ENCODE measurements at places on chromosomes 1 and 21.

GRCh38 chr1:231337043-231337471, 595 bp downstream of the EXOC8 start:
- DNase-seq, result no peak

- no peak for DNase-seq
Observed at GRCh38 chr1:183092350-183092749, 69.1 kb downstream of the LAMC1 start.

DNA sequence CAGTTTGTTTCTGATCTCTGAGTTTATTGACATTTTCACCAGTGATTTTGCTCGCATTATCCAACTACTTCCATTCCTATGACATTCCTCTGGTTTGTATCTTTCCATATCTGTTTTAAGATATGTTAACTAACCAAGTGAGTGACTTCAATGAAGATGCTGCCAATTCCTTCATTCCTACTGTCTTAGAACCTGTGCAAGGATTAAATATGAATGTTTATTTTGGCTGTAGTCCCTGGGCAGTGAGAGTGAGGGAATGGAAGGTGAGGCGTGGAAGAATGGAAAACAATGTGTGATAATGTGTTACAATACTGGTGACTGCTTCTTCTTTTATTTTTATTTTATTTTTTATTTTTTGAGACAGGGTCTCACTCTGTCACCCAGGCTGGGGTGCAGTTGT, 183.0 kb downstream of the SDCCAG8 start:
- DNase-seq, result no peak

DNA sequence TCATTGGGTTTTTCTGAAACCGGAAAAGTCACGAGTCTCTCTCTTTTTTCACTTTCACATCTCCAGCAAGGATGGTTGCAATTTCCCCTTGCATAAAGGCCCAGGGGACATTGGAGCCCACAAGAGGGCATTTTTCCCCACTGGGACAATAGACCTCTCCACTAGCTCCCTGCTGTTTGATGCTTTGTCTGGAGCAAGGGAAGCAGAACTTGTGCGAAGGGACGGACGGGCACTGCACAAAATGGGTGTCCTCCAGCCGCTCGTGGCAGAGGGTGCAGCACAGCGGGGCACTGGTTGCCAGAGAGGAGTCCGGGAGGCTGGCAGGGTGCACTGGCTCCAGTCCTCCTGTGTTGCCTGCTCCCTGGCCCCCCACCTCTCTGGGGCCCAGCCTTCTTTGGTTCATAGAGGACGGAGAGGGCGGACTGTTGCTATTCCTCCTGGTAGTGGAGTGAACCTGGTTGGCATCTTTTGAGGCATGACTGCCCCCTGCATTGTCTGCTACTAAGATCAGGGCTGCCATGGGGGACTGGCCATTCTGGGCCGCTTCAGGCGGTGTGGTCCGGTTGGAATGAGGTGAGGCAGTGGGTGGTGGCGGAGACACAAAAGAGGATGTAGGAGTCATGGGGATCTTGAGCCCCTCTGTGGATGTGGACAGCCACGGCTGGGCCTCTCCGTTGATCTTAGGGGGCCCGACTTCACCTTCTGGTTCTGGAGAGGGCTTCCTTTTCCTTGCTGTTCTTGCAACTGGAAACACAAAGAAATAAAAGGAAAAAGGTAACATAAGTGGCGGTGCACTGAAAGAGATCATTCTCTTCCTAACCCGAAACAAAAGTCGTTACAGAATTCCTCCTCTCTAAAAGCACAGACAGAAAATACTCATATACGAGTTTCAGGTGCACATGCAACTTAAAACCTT, 2.6 kb downstream of the IRF2BP2 start:
- DNase-seq, result peak; percentile 56

DNA sequence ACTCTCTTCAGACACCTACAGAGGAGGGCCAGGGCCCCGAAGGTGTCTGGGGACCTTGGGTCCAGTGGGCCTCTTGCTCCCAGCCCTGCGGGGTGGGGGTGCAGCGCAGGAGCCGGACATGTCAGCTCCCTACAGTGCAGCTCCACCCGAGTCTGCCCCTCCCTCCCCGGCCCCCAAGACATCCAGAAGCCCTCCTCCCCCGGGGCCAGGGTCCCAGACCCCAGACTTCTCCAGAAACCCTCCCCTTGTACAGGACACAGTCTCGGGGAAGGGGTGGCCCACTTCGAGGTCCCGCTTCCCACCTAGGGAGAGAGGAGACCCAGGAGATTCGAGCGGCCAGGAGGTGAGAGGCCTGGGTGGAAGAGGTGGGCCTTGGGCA, 3.7 kb downstream of the ADAMTSL4 start:
- DNase-seq, result no peak

- DNase-seq, result no peak
Observed at GRCh38 chr21:46153247-46154154, 1.9 kb downstream of the FTCD start.

Measured in astrocyte of the spinal cord (primary cell).